ENCODE measurements at places on chromosomes 6 and 20. TPM values are rescaled to one million over a fixed set of nuclear protein-coding genes. Genes with fewer than 3 reads are reported as not detected.

- no peak for DNase-seq
These were observed 766 bp downstream of the SLC16A10 start for GRCh38 chr6:111087871-111088667.

GRCh38 chr6:108559884-108560462, 744 bp upstream of the FOXO3 start:
- peak; percentile 74 for DNase-seq

GRCh38 chr6:159973951-159974350, 5.1 kb downstream of the IGF2R start:
- no peak for DNase-seq

The RNF144B gene
- 44.0 TPM for total RNA-seq

The SPEF1 gene
- not detected for total RNA-seq
